Suppressor macrophage treated with lipopolysaccharide for 1 hour (primary cell): ENCODE measurements at places on chromosomes 3 and 15.

- no peak for DNase-seq
Observed at GRCh38 chr3:152400887-152401286, 132.2 kb downstream of the MBNL1 start.

GRCh38 chr15:62099094-62099601 is 32.4 kb downstream of the C2CD4A start:
- peak; percentile 37 for DNase-seq

DNA sequence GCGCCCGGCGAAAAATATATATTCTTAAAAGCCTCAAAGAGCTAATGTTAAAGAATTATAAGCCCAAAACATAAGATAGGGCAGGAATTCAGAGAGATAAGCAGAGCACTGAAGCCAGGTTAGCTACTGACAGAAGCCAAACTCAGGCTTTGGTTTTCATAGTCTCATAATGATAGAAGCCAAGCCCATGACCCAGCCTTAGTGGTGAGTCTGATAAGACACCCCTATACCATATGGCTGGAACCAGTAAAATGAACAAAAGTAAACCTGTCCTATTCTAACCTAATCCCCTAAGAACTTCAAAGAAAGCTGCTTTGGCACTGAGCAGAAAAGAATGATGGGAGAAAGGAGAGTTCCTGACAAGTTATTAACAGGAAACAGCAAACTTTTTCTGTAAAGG is 25.9 kb downstream of the MYO9A start:
- DNase-seq: no peak

DNA sequence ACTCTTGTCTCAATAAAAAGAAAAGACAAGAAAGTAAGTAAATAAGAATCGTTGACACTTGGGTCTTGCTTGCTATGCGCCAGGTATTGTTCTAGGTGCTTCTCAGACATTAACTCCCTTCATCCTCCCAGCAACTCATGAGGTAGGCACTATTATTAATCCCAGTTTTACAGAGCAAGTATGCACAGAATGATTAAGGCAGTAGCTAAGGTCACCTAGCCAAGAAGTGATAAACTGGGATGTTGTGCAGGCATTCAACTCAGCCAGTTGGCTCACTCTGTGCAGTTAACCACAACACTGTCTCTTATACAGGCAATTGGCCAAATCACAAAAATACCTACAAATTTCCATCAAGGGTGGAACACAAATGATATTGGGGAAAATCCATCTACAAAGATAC is 1.7 kb upstream of the C3orf33 start:
- no peak for DNase-seq

DNA sequence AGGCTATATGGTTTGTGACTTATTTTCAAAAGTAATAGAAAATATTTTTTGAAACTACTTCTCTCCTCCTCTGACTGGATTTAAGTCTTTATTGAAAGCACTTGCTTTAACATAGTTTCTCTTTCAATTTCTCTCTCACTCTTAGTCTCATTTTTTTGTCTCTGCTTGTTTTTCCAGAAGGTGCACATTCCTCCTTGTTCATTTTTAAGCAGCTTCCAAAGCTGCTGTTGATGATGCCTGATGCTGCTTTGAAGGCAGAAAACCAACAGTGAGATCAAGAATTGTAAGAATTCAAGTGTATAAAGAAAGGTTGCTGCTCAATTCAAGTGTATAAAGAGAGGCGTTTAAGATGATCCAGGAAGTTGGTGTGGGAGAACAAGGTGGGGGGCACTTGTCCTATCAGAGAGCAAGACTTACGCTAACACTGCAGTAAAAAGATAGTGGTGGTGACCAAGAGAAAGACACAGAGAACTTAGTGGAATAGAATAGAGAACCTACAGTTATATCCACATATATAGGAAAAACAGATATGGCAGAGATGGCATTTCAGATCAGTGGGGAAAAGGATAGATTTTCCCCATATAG is 12.1 kb downstream of the NR2C2 start:
- no peak for DNase-seq

DNA sequence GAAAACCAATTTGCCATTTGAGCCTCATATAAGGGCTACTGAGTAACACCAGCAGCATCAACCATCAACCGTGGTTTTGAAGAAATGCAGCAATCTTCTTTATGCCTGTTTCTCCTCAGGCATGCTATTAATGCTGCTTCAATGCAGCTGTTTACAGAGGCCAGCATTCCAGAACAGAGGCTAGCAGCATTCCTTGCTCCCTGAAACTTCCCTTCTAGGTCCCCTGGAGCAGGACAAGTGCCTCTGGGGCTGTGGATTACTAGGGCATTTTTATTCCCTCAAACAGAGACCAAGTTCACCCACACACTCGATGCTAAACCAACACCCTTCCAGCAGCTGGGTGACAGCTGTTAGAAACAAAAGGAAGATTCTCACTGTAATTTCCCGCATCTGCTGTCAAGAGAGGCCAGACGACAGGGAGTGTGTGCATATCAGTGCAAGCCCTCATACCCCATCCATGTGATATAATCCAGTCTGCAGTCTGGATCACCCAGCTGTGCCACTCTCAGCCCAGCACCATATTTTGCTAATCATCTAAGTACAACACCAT is 57.5 kb downstream of the HOMER2 start:
- DNase-seq: no peak

DNA sequence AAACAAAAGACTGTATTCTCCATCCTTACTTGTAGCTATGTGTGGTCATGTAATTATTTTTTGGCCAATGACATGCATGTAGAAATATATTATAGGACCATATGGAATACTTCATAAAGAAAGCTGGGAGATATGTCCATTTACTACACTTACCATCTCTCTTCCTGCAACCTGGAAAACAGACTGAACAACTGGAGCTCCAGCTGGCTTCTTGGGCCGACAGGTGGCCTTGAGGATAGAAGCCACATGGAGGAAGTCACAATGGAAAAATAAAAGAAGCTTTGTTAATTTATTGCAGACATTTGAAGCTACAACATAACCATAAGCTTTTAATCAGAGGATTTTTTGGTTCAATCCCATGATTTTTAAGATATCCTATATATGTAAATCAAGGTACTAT is 167.9 kb upstream of the CBLB start:
- DNase-seq: no peak

- DNase-seq: no peak
Observed at GRCh38 chr3:59708202-59708601, 658.4 kb upstream of the CFAP20DC start.

DNA sequence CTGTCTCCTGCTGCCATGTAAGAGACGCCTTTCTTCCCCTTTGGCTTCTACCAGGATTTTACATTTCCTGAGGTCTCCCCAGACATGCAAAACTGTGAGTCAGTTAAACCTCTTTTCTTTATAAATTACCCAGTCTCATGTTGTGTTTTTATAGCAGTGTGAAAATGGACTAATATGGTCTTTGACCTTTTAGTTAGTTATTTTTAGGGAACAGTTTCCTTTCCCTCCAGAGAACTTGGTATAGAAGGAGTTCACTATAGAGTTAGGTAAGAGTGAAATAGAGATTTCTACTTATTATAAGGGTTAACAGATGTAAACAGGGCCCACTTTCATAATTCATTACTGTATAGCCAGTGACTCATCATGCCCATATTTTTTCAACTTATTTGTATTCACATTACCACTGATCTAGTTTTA is 170.9 kb downstream of the UNC13C start:
- DNase-seq: peak; percentile 3

- DNase-seq: no peak
Observed at GRCh38 chr3:150797155-150797554, 34.2 kb upstream of the SIAH2 start.

DNA sequence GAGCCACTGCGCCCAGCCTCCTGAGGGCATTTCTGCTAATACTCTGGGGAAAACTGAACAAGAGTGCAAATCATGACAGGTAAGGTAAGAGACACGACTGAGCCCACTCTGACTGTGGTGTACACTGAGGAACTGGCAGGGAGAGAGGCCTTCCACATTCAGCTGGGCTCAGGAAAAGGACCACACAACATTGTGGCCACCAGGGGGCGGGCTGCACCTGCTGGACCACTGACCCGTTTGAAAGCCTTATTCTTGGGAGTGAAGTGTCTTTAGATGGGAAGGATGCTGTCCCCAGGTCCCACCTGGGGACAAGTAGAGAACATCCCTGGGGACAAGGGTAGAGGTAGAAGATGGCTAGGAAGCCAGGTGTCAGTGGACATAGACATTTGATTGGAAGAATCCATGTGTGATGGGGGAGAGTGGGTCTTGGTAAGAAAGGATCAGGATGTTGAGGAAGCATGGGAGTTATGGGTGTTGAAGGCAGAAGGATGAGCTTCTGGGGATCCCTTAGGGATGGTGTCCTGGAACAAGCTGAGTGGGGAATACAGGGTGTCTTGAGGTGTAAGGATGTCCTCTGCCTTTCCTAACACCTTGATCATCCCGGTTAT is 6.2 kb upstream of the CTDSPL start:
- DNase-seq: peak; percentile 81

- peak; percentile 40 for DNase-seq
Observed at GRCh38 chr3:172102123-172102882, 62.9 kb downstream of the FNDC3B start.

DNA sequence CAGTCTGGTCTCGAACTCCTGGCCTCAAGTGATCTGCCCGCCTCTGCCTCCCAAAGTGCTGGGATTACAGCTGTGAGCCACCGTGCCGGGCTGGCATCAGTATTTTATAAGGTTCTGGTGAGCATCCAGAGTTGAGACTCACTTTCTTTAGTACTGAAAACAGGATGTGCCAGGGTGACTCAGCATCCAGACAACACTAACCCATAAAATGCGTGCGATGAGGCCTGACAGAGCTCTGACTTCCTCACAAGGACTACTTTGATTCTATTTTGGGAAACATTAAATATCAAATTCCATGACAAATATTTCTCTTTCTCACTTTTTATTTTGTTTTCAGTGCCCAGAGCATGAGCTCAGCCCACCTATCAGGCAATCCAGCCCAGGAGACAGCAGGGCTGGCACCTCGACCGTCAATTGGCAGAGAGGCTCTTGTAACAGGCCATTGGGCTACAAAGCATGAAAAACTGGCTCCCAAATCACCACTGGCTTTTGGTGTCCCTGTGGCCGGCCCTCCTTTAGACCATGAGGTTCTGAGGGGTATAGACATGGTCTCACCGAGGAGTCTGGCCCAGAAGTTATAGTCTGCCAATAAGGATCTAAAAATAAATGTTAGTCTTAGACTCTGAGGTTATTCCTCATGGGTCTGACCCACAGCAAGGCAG is 75.0 kb downstream of the FEM1B start:
- DNase-seq: peak; percentile 87

DNA sequence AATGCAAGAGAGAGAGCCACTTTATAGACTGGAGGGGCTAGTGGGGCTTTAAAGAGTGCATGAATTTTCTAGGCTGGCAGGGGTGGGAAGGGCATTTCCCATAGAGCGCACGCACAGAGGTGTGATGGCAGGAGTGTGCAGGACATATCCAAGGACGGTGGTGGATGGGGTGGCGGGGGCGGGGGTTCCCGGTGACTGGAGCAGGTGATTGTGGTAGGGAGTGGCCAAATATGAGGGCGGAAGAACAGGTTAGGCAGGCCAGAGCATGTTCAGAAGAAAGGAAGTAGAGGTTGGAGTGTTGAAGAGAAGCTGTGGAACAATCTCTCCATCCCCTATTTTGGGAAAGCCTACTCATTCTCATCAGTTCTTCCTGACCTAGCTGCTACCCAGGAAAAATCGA is 18.1 kb downstream of the FAM81A start:
- DNase-seq: no peak

DNA sequence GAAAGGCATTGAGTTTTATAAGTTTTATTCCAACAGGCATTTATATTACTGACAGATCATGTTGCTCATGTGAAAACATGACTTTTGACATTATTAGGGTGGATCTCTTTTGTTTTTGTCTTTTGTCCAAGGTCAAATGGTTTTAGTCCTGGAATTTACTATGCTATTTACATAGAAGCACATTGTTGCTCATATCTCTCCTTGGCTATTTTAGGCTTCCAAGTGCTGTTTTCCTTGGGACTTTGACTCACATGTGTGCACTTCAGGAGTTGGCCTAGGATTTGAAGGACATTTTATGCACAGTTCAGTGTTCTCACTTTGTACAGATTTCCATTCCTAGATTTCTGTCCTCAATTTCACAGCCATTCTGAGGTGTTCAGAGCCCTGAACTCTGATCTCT is 225.7 kb downstream of the PYDC2 start:
- no peak for DNase-seq

DNA sequence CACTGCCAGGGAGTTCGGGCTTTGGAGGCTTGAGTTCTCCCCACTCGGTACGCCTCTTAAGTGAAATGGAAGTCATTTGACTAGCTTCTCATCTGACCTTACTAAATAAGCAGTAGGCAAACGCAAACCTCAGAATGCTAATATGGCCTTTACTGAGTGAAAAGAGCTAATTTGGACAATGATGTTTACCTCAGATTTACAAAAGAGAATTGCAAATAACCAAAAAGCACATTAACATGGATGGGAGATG is 1.6 kb upstream of the RNU6-1 start:
- DNase-seq: no peak

DNA sequence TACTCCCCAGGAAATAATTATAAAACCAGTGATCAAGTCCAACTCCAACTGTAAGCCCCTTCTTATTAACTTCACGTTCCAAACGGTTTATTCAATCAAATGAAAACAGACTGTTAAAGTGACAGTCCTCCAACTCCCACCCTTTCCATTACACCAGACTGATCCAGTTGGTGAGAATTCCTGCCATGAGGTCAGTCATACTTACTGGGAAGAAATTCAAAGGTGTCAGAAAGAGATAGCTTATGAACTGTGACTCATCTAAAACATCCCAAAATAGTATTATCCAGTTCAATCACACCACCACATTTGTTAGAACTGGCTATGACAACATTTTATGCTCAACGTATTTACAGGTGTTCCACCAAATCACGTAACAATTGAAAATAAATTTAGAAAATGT is 19.5 kb downstream of the SMARCC1 start:
- DNase-seq: no peak

DNA sequence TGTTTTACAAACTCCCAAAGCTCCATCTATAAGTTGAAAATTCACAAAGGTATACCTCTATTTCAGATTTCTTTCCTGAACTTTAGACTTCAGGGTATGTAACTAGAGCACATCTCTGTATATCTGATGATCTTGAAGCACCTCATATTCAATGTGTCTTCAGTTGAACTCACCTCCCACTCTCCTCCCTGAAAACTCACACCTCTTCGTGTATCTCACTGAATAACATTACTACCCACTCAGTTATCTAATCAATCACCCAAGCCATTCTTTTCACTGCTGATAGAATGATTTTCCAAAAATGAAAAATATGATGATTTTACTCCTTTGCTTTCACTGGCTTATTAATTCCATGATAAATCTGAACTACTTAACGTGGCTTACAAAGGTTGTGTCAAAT is 52.9 kb downstream of the GTPBP8 start:
- no peak for DNase-seq
